ENCODE measurements at places on chromosomes 2 and 18. TPM values are rescaled to one million over a fixed set of nuclear protein-coding genes. Genes with fewer than 3 reads are reported as not detected.

The PLCL1 gene
- total RNA-seq: 23.7 TPM

The EPHA4 gene
- 74.2 TPM for total RNA-seq

The LRP1B gene
- total RNA-seq: 2.1 TPM

The LCT gene
- 0.06 TPM for total RNA-seq

The ANKRD29 gene
- total RNA-seq: 2.0 TPM

The MPP4 gene
- 0.23 TPM for total RNA-seq

The IL36G gene
- not detected for total RNA-seq

The KCNK3 gene
- 6.7 TPM for total RNA-seq

The FSHR gene
- not detected for total RNA-seq

The ST3GAL5 gene
- 19.4 TPM for total RNA-seq

The UCN gene
- total RNA-seq: 2.5 TPM

The RPIA gene
- total RNA-seq: 19.4 TPM

The FBXO48 gene
- 0.53 TPM for total RNA-seq

The SH3BP4 gene
- 47.8 TPM for total RNA-seq

The RUFY4 gene
- 0.29 TPM for total RNA-seq

The GALNT13 gene
- total RNA-seq: 1.1 TPM

The L3MBTL4 gene
- total RNA-seq: 10.7 TPM

The TANC1 gene
- 87.3 TPM for total RNA-seq
